A549 (cell line): ENCODE measurements at places on chromosomes 2 and 18. TPM values are rescaled to one million over a fixed set of nuclear protein-coding genes. Genes with fewer than 3 reads are reported as not detected.

Gene GREB1
- polyA plus RNA-seq: 1.1 to 1.4 TPM (median 1.4 TPM) in 3 replicates

DNA sequence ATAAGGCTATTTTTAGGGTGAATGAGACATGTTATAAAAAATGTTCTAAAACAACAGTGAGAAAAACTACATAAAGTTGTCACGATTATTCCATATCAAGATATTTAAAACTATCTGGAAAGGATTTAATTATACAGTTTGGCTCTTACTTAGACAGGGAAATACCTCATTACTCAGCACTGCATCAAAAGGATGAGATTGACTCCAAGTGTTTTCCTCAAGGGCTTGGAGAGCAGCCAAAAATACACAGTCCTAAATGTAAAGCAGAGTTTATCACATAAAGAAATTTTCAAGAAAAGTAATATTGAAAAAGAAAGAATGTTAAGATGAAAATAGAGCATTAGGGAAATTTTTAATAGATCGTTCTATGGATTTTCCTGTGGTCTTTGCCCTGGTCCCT is 285.5 kb upstream of the NETO1 start:
- DNase-seq: no peak

GRCh38 chr2:17254421-17254820 is 263.8 kb downstream of the RAD51AP2 start:
- DNase-seq: no peak

GRCh38 chr2:112542984-112543661 is 858 bp downstream of the POLR1B start:
- peak; percentile 8 for DNase-seq

DNA sequence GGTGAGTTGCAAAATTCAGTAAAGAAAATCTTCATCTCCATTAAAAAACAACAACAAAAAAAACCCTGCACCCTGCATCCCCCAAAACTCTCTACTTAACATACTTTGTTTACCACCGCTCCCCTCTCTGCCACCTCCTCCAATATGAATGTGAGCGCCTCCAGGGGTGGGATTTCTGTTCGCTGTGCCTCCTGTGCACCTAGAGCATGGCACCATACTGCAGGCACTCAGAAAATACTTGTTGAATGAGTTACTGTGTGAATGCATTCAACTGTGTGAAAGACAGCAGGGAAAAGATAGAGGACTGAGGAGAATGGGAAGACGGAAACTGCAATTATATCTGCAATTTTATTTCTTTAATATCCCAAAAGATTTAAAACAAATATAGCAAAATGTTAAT is 4.5 kb downstream of the CEBPZ start:
- no peak for DNase-seq

DNA sequence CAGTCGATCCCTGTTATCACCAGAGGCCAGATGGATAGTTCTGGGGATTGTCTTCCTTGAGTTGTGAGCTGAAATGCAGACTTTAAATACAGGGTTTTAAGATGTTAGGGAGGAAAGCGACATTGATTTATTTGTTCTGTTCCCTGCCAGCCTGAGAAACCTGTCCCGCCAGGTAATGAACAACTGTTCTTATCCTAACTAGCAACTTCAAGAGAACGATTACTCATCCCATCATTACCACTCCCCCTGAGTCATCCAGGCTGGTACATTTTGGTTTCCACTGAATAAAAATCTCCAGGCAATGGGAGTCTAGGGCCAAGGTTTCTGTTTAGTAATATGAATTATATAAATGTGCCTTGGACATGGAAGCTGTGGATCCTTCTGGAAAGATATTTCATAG is 131.2 kb downstream of the LYPD6B start:
- no peak for DNase-seq

DNA sequence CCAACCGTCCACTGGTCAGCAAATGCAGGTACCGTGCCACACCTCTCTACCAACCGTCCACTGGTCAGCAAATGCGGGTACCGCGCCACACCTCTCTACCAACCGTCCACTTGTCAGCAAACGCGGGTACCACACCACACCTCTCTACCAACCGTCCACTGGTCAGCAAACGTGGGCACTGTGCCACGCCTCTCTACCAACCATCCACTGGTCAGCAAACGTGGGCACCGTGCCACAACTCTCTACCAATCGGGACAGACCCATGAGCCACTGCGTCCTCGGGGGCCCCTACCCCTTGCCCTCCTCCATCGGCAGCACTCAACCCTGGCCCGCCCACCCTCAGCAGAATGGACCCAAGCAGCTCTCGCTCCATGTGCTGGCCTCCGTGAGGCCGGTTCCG is 226.4 kb upstream of the SALL3 start:
- no peak for DNase-seq

GRCh38 chr2:190887089-190887488 is 6.5 kb downstream of the GLS start:
- peak; percentile 7 for DNase-seq

DNA sequence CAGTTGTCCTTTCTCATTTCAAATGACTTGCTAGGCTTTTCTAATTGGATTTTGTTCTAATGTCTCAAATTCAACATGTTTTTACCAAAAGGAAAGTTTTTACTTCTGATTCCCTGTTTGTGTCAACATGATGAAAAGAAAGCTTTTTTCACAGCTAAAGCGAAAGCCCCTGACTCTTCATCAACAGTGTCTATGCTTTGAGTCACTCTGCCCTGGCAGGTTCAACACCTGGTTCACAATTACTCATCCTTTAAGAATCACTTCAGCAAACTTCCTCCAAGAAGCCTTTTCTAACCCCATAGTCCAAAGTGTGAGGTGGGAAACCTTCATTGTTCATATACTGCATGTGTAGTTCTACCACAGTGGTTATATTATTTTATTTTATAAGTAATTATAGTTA is 7.6 kb upstream of the DSG2 start:
- DNase-seq: peak; percentile 39

DNA sequence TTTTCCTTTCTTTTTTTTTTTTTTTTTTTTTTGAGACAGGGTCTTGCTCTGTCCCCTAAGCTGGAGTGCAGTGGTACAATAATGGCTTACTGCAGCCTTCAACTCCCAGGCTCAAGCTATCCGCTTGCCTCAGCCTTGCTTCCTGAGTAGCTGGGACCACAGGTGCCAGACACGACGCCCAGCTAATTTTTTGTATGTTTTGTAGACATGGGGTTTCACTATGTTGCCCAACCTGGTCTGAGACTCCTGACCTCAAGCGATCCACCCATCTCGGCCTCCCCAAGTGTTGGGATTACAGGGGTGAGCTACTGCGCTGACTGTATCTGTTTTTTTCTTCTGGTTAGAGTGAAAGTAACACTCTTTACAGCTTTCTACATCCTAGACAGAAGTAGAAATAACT is 240.3 kb upstream of the FBXO11 start:
- no peak for DNase-seq

Gene FN1
- 157 to 223 TPM (median 203 TPM) in 3 replicates for polyA plus RNA-seq

DNA sequence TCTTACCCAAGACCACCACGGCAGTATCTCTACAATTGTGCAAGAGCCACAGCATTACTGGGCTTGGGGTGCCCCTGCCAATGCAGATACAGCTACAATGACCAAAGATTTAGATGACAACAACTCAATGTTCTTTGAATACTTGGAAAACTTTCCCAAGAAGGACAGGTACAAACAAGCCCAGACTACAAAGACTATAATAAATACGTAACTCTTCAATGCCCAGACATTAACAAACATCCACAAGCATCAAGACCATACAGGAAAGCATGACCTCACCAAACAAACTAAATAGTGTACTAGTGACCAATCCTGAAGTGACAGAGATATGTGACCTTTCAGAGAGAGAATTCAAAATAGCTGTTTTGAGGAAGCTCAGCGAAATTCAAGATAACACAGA is 62.8 kb downstream of the ICA1L start:
- DNase-seq: no peak

DNA sequence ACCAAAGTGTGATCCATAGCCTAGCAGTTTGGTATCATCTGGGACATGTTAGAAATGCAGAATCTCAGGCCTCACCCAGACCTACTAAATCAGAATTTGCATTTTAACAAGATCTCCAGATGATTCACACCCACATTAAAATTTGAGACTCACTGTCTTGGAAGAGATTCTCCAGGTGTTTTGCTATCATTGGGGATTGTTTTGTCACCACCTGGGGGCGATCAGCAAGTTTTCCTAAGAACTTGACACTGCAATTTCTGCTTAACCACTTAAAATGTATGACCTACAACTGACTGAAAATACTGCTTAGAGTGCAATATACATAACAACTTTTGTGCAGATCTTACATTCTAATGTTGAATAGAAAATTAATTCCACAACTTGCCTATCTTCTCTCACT is 18.9 kb upstream of the ITGA4 start:
- no peak for DNase-seq

Gene PPP1CB
- 143 to 165 TPM (median 147 TPM) in 3 replicates for polyA plus RNA-seq

DNA sequence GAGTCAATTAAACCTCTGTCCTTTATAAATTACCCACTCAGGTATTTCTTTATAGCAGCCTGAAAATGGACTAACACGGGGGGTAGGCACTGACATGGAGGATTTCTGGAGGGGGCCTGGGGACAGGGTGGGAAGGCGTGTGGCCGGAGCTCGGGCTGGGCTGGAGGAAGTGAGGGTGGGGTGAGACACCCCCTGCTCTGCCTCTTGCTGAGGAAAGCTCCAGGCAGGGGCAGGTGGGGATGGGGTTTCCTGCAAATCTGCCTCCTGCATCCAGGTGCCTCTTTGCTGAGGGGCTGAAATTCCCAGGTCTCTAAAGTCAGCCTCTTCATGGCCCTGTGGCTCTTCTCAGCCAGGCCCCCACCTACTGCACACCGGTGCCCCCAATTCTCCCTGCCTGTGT is 25.7 kb upstream of the OTOS start:
- DNase-seq: no peak

DNA sequence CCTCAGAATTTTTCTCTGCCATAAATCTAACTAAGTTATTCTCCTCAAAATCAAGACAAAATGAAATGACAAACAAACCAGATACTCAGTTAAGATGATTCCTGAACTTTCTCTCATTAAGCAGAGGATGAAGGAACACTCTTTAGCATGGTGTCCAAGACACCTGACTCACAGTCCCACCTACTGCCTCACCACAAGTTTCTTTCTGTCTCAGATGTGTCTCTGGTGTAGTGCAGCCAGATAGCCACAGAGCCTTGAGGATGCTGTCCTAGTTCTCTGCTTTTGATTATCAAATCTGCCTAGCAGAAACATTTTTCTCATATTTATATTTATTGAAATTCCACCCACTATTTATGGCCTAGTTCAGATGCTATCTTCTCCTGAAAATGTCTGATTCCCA is 103.6 kb upstream of the TMEM200C start:
- DNase-seq: no peak

- DNase-seq: no peak
Observed at GRCh38 chr2:42102024-42102590, 54.3 kb downstream of the PKDCC start.

DNA sequence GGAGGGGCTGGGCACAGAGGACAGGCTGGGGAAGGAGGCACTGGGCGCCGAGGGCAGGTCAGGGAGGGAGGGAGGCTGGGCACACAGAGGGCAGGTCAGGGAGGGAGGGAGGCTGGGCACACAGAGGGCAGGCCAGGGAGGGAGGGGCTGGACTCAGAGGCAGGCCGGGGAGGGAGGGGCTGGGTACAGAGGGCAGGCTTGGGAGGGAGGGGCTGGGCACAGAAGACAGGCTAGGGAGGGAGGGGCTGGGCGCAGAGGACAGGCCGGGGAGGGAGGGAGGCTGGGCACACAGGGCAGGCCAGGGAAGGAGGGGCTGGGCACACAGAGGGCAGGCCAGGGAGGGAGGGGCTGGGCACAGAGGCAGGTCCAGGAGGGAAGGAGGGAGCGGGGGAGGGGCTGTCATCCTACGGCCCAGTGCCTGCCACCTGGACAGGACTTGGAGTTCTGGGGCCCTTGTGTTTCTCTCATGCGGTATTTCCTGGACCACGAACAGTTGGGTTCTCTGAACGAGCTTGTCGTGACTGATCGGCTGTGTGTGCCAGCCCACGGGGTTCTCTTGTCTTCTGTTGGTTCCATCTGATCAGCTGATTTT is 46.7 kb upstream of the KCNG2 start:
- DNase-seq: no peak

- no peak for DNase-seq
Observed at GRCh38 chr18:23897291-23897690, 117.3 kb upstream of the TTC39C start.

GRCh38 chr2:11495844-11496681 is 30.1 kb upstream of the E2F6 start:
- DNase-seq: no peak

GRCh38 chr2:94960266-94960665 is 65.2 kb upstream of the MAL start:
- no peak for DNase-seq

GRCh38 chr2:75025633-75026380 is 67.4 kb downstream of the POLE4 start:
- no peak for DNase-seq
